Stimulated activated CD8-positive, alpha-beta memory T cell treated with anti-CD3 and anti-CD28 coated beads, Interleukin-12 subunit alpha, Interleukin-12 subunit beta, amount 100 ng/mL, for 4 hours (primary cell): ENCODE measurements at places on chromosomes 4 and X.

DNA sequence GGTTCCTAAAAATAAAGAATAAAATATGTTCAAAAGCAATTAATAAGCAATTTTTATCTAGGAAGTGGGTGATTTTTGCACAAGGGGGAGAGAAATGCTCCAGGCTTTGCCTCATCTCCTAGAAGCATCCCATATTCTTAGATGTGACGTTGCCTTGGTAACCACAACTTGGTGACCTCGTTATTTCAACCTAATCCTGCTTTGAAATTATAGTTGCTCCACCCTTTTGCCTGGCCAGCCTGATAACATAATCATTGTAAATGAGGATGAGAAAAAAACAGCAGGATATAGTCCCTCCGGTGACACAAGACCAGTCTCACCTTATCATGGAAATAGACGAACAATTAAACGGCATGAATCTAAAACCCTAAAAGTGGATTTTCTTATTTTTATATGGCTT is 194.4 kb downstream of the QDPR start:
- no peak for DNase-seq

- DNase-seq: no peak
Observed at GRCh38 chrX:110989447-110989846, 106.5 kb upstream of the PAK3 start.

DNA sequence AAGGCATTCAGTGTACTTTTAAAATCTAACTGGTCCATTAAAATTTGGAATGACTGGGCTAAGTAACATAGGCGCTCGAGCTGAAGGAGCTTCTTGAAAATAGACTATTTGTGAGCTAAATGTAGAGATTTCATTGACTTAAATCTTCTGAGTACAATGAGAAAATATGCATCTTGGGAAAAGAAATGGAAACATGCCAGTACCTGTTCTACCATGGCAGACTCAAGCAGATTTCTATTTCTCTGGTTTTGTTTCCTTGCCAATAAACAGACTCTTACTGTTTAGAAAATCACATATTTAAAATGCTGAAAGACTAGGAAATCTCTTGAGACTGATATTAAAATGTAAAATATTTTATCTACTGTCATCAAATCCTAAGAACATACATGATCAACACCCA is 678.1 kb downstream of the FAT4 start:
- no peak for DNase-seq

DNA sequence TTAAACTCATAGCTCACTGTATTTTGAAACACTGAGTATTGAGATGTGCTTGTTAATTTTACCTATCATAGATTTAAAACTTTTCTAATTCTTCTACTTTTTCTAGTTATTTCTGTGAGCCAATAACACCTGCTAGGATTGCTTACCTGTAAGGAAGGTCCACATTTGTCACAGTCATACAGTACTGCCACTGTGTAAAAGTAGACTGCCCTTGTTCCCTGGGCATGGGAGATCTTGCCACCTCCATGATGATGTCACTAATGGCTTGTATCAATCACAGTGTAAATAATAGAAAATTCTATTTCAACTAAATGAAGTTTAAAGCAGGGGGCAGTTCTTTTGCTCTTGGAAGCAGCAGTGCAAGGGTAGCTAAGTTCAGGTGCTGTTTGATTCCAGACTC is 35.9 kb downstream of the GK start:
- no peak for DNase-seq
